ENCODE measurements at places on chromosomes 5 and 9.
A peak's percentile ranks its signal among the peaks of the same experiment; 100 is the strongest.

DNA sequence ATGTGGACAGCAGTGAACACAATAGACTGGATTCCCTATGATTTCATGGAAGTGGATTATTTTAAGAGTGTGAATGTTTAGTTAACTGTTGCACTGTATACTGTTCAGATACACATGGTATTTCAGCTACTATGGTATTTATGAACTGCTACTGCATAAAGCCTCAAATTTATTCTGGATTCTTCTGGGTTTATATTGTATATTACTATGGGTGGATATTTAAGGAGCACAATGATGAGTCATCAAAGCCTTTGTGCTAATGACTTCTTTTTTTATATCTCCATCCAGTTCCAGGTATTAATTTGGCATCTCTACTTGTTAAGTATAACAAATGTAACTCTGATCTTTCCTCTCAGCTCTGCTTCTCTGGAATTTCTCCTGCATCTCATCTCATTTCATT, 6.8 kb downstream of the KDM4C start:
- no peak for DNase-seq

- no peak for DNase-seq
These were observed 89.4 kb downstream of the CDKN2A start for GRCh38 chr9:21904776-21905175.

- DNase-seq: no peak
These were observed 61.7 kb downstream of the DAP start for GRCh38 chr5:10699281-10699874.

DNA sequence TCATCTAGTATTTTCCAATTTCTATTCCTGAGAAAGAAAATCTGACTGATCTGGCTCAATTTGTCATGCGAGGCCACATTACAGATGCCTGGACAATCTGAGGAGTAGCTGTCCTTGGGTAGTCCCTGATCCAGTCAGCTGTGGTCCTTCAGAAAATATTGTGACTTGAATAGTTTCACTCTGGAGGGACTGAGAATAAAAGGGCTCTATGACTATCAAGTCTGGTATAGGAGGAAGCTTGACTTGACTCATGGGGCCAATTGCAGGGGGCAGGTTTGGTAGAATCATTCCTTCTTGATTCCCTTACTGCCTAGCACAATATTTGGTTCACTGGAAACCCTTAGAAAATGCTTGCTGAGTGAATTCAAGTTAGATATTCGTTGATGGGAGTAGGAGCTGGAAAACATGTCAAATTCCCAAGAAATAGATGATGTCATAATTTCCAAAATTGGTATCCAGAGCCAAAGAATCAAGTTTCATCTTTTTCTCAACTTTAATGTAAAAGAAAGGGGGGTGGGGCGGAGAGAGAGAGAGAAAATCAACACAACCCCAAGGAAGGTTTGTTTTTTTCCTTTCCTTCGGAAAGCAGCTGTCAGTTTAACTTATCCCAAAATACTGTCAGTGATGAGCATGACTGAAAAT, 32.4 kb upstream of the STX17 start:
- no peak for DNase-seq

GRCh38 chr9:89218040-89218928, 39.7 kb upstream of the SHC3 start:
- no peak for DNase-seq

DNA sequence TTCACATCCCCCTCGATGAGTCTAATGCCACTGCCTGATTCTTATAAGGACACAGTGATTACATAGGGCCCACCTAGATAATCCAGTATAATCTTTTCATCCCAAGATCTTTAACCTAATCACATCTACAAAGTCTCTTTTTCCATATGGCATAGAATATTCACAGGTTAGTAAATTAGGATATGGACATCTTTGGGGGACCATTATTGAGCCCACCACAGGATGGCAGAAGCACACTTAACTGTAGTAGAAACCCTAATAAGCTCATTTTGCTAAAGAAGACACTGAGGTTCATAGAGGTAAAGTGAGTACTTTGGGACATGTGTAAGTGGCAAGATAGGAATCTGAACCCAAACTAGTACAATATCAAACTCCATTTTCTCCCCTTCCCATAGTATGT, 38.9 kb downstream of the ASTN2 start:
- no peak for DNase-seq

DNA sequence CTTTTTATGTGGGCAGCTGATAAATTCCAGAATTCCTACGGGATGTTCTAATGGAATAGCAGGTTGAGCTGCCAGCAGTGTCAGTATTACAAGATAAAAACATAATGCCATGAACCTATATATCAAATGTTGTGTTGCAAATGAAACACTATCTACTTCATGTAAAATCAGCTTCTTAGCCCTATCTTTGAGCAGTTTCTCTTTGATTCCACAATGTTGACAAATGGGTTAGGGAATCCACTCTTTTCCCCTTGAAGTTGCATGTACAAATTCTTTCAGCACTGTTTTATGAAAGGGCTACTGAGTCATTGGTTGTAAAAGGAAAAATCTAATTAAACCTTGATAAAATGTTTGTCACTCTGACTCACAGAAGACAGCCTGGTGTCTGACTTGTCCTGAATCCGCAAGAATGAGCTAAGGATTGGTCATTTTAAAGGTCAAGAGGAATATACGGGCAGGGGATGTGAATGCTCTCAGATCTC, 950.6 kb upstream of the NUDT12 start:
- no peak for DNase-seq

GRCh38 chr9:121568343-121569265, 69.0 kb upstream of the GGTA1 start:
- DNase-seq: no peak

DNA sequence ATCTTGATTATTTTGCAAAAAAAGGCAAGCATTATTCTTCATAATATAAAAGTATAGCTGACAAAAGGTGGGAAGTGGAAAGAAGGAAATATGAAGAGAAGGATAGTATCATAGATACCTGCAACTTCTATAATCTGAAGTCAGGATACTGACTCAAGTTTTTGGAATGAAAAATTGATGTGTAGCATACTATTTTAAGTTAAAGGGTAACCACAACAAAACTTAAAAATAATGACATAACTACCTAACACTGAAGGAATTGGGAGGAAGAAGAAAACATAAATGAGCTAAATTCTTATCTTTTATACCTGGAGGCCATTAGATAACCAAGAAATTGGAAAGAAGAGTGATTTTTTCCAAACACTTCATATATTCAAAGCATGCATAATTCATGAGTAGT, 51.8 kb upstream of the TLE1 start:
- DNase-seq: no peak

DNA sequence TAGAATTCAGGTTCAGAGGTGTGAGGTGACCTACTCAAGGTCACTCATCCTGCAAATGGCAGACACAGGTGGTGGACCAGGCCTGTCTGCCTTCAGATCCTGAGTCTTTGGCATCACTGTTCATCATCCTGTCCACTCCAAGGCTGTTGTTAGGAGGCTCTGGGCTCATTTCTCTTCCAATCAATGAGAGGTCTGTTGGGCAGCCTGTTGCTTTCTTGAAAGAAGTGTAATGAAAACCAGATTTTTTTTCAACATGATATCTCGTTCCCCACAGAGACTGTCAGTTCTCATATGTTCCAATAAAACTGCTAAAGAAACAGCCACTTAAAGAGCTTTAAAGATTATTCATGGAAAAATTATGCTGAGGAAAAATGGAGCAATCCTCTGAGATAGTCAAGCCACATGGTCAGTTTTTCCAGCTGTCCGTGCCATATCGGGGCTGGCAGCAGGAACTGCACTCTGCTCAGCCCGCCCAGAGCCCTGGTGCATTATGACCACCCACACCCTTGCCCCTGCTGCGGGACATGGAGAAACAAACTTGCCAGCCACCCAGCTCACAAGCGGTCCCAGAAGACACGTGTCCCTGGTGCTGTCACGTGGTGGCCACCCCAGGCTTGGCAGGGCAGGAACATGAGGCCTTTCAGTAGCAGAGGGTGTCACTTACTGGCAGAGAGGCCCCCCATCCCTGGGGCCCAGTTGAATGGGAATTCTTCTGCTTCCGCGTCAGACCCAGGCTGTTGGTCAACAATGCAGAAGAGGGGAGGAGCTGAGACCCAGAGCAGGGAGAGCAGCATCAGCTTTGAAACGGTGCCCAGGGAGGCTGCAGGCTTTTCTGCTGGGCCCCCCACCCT, 63.7 kb upstream of the ANGPTL2 start:
- DNase-seq: no peak

GRCh38 chr5:114148253-114148652, 213.6 kb upstream of the KCNN2 start:
- no peak for DNase-seq

DNA sequence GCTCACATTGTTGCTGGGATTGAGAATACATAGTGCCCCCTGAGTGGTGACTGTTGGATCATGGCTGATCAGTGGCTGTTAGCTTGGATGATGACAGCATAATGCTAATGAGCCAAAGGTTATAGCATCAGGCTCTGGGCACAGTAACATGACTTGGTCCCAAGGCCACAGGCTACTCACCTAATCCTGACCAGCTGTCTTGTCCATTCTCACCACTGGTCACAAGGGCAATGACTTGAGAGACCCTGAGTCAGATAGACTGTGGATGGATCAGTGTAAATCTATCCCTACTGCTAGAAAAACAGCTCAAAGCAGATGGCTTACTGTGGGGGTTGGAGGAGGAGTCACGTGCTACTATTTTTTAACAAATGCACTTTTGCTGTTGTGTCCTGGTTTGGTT, 74.7 kb downstream of the AOPEP start:
- DNase-seq: no peak

DNA sequence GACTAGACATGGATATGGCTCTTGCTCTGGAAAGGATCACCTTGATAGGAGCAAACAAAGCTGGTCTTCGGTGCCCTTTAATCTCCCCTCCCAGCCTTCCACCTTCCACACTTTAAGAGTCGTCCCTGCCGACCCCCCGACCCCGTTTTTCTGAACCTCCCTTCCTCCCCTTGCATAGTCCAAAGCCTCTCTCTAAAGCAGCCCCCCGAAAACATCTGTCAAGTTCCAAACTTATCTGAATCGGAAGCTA, 423 bp upstream of the NUP214 start:
- no peak for DNase-seq

DNA sequence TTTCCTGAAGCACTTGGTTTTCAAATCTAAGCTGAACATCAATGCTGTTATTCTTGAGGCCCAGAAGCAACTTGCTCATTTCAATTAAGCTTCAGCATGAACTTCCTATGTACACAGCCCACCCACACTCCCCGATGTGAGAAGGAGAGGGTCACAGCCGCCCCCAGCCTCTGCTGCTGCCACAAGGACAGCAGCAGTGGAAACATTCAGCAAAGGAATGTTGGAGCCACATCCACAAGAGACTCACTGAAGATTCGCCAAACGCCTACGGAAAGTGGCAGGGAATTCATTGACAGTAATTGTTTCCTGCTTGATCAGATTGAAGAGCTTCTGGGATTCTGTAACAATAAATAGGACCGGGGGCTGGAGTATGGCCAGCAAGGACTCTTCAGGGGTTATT, 2.9 kb downstream of the TGFBI start:
- no peak for DNase-seq

- no peak for DNase-seq
These were observed 43.5 kb downstream of the COL23A1 start for GRCh38 chr5:178546675-178547033.

- no peak for DNase-seq
These were observed 190.3 kb downstream of the TMEM167A start for GRCh38 chr5:82886911-82887310.

GRCh38 chr5:68932830-68933434, 160.9 kb upstream of the SLC30A5 start:
- no peak for DNase-seq

- DNase-seq: no peak
These were observed 72.1 kb downstream of the MRPL36 start for GRCh38 chr5:1727571-1727970.

GRCh38 chr5:141657404-141657803, 6.2 kb upstream of the FCHSD1 start:
- DNase-seq: no peak

DNA sequence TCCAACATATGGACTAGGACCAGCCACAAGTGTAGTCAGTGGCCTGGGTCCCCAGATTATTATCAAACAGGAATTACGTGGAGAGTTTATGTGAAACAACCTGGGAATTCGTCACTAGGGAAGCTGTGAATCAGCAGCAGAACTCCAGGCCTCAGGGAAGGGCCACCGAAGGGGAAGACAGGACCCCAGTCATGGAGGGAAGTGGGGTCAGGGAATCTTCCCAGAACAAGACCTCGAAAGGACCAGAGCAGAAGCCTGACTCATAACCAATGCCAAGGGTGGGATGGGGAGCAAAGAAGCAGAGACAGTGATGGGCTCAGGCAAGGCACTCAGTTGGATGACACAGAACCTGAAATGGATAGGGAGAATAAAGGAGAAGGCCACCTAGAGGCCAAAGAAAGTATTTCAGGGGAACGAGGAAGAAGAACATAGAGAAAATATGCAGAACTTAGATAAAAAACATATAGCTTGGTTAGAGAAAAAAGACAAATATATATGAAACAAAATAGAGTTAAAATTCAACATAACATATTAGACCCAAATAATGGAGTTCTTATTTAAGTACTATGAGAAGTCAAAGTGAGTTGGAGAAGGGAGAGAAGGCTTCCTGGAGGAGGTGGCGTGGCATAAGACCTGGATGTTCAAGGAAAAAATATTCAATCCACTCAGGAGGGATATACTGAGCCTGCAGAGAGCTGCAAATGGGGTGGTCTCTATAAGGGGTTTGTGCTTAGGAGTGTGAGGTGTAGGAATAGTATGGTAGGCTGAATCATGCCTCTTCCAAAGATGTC, 66.7 kb upstream of the CAST start:
- DNase-seq: no peak

DNA sequence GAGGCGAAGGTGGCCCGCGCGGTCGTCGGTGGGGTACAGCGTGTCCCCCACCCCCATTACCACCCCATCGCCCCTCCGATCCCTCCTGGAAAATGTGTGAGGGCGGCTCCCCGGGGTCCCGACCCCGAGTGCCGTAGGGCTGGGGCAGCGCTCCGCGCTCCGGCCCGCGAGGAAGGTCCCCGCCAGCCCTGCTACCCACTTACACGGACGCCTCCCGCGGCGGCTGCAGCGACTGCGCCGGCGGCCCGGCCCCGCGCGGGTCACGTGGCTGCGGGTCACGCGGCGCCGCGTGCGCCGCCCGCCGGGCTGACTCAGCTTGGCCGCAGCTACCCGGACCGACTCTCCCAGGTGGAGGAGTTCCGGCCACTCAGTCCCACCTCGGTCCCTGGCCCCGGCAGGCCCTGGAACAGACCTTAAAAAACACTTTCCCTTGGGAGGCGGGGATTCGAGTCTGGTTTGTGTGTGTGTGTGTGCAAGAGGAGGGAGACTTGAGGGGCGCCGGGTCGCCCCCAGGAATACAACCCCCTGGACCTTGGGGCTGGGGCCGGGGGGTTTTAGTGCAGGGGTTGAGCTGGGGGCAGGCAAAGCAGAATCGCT, at the start of gene GNPDA1:
Gene GNPDA1 (minus strand): TSS at position 236 of the 597 bp plus-strand sequence. CDS start 992 bp downstream, outside the sequence.
- peak; percentile 39 for DNase-seq

DNA sequence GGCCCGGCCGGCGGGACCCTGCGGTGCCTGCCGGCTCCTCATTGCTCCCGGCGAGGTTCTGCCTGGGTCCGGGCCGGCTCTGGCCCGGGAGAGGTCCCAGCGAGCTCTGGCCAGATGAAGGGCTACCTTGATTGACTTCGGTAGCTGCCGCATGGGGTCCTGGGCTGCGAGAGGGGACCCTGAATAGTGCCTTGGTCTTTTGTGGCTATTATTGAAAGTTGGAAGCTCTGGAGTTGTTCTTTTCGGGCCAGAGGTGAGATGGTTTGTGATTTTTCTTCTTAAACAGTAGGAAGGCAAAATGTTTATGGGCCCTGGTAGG, 635 bp downstream of the NAA35 start:
- DNase-seq: no peak

- DNase-seq: no peak
These were observed 15.7 kb upstream of the KCNN2 start for GRCh38 chr5:114346181-114346580.

GRCh38 chr5:142627383-142628217, 58.3 kb downstream of the FGF1 start:
- no peak for DNase-seq

- DNase-seq: no peak
These were observed 48.0 kb upstream of the POU5F2 start for GRCh38 chr5:93789173-93790067.
